ENCODE measurements at places on chromosomes 7 and 10.

DNA sequence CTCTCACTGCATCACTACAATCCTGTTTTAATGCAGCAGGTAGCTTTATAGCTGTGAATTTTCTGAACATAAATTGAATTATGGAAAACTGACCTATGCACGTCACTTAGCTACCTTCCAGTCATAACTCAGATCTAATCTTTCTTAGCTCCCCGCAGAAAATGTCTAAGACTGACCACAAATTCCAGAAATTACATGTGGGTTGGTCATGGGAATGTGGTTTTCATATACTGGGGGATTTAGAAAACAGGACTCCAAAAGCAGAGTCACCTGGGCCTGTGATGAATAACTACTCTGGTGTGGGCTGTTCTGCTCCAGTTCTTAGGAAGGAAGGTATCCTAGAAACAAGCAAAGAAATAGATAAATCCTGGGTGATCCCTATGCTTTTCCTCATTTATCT is 178.4 kb upstream of the LRRTM3 start:
- peak; percentile 76 for DNase-seq

- DNase-seq = no peak
These were observed 600.1 kb upstream of the AUTS2 start for GRCh38 chr7:68998136-68998535.

- DNase-seq = no peak
These were observed 16.0 kb downstream of the PTPN12 start for GRCh38 chr7:77553123-77553522.

DNA sequence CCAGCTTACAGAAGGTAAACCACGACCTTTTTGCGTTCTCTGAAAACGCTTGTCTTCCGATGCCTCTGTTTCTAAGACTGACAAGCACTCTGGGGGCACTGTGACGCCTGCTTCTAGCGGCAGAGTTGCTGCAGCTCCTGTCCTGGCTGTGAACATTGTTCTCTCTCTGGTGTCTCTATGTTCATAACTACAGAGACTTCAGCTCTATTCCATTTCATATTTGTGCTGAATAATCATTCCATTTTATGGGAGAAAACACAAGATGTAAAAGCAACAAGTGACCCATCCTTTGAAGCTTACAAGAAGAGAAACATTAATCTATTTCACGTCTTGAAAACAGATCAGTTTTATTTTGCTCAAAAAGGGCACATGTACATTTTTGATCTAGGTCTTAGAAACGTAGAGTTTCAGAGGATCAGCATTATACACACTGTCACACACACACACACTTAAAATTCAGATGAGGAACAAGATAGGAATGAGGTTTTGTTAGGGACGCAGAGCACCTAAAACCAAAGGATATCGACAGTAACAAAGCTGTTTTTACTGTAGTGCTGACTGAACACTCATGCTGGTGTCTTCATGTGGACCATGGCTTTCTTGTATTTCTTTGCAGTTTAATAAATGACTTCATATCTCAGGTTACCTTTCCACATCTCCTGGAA is 3.0 kb downstream of the IKZF1 start:
- no peak for DNase-seq

- DNase-seq = no peak
These were observed 52.7 kb upstream of the MKLN1 start for GRCh38 chr7:131274986-131275385.

Data from kidney epithelial cell (primary cell).